ENCODE measurements at places on chromosomes 7 and 10.

GRCh38 chr7:33789871-33790630 is 115.3 kb upstream of the BMPER start:
- DNase-seq = no peak

DNA sequence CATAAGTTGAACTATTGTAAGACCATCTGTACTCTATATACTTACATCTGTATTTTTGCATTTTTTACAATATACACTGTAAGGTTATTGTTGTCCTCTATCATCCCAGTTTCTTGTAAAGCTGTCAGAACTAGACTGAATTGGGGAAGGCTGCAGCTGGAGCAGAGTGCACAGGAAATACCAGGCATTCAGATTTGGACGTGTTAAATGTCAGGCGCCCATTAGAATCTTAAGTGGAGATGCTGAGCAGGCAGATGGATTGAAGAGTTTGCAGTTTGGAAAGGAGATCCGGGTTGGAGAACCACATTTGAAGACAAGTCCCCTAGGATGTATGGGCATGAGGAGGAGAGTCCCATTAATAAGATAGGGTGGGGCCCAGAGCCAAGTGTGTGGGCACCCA is 40.4 kb downstream of the MTURN start:
- DNase-seq = no peak

DNA sequence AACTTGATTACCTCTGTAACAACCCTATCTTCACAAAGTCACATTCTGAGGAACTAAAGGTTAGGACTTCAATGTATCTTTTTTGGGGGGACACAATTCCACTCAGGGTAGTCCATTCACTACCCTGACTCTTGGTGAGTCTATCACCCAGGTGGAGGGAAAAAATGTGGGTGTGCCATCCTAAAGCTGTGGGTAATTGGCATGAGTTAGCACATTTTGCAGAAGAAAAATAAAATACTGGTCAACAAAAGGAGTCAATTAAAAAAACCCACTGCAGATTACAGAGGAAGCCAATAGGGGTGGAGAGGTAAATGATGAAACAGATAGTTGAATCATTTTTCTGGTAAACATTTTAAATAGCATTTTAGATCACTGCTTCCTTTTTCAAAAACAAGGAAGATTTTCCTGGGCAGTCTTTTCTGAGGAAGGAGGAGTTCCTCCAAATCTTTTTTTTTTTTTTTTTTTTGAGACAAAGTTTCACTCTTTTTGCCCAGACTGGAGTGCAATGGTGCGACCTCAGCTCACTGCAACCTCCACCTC is 5.1 kb upstream of the BLVRA start:
- DNase-seq = no peak

DNA sequence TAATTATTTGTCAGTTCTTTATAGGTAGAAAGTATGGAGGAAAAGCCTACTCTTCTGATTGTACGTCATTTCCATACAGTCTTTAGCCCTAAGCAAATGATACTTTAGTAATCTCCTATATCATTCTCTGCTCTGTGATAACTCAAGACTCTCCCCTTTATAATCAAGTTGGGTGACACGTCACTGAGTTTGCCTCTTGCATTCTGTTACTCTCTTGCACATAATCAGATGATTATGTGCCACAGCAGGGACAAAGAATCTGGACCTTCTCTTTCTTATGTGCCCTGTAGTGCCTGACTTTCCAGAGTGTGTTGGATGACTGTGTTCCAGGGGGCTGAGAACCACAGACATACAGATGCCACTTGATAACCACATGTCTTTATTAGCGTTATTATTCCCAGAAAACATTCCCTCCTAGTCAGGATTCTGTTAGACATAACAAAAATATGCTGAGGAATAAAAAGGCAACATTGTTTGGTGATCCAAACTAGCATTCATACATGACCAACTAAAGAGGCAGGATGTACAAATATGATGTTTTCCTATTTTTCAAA is 116.4 kb upstream of the HGF start:
- no peak for DNase-seq

DNA sequence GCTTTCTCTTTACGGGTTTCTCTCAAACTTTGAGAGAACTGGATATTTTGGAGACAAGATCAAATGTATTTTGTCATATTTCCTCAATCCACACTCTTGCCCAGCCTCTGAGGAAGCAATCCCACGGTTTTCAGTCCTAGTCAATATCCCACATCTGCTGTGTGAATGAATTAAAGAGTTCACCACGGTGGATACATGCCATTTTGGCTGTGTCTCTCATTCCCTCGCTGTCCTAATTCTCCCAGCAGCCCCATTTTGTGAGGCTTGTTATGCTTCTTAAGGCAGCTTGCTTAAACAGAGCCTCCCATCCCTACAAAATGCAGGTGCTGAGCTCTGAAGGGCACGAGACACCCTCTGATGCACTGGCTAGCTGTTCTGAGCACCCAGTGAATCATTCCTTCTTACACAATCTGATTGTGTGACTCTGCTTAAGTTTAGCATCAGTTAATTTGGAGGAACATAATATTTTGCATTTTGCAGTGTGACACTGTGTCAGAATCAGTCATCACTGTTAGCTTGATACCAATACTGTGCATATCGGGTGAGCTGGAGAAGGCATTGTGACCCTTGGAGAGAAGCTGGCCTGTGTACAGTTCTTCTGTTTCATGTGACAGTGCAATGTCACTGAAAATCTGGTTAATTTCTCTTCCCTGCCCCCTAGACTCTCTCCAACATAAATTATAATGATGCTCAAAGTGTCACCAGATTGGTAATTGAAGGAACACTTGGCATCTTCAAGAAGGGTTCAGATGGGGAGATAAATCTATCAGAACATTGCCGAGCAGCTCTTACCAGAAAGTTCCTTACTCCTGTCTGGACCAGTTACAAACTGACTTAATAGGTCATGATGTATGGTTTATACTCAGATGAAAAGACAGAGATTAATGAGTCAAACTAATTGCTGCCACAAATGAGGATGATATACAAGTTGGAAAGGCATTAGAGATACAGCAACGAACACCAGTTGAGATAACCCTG is 103.7 kb upstream of the AOAH start:
- DNase-seq = no peak

- no peak for DNase-seq
Observed at GRCh38 chr10:85615556-85615955, 751.0 kb downstream of the GRID1 start.

DNA sequence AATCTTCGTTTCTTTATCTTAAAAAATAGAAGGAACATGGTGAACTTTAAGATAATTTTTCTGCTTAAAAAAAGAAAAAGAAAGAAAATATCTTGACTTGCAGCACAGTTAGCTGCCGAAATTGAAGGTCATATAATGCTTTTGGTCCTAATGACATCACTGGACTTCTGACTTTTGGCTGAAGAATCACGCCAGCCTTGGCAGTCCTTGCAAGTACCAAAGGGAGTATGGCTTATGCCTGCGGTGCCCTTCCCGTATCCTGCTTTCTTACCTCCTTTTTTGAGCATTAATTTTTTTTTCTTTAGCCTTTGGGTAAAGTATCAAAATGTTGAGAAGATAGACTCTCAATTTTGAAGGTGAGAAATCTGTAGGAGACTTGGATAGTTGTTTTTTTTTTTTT is 7.0 kb downstream of the BMPR1A start:
- no peak for DNase-seq

DNA sequence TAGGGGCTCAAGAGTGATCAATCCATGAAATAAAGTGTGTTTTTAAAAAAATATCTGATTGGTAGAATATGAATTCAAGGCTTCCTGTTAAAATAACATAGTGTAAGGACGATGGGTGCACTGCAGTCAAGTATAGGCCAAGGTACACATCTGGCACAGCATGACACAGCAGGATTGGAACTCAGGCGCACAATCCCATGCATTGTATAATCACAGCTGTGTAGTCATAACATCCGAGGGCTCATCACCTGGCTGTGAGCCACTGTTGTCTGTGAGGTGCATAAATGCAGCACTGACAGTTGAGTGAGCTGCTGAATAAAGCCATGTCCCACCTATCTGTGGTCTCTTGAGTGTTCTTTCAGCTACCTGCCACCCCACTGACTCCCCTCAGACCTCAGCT is 142.3 kb upstream of the HPS1 start:
- DNase-seq = no peak

DNA sequence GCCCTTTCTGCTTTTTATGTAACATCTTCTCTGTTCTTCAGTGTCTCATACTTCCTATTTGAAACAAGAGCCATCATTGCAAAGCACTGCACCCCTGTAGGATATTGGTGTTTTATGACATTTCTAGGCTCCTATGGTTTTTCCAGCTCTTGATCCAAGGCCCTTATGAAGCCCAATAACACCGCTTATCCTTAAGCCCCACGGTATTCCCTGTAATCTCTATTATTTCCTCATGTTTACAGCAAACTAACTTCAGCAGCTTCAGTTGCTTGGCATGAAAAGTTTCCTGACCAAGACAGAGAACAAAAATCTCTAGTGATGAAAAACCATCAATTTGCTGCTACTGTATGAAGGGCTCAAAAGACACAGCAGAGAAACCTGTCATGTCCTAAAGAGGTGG is 34.1 kb upstream of the TES start:
- no peak for DNase-seq

- DNase-seq = no peak
Observed at GRCh38 chr7:55108818-55109217, 90.0 kb downstream of the EGFR start.

Measured in SHP77 (cell line).